ENCODE measurements at places on chromosomes 3 and 15.

DNA sequence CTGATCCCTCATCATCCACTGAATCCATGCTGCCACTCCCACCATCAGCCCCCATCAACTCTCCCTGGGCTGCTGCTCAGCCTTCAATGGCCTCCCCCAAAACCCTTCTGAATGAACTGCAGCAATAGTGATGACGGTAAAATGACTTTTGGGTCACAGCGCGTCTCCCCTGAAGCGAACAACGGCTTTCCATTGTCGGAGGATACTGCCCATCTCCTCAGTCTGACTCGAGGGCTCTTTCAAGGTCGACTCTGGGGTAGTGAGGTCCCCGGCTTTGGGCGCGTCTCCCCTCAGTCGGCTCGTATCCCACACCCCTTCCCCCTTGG lies 57.2 kb upstream of the ZBTB38 start:
- DNase-seq: no peak

DNA sequence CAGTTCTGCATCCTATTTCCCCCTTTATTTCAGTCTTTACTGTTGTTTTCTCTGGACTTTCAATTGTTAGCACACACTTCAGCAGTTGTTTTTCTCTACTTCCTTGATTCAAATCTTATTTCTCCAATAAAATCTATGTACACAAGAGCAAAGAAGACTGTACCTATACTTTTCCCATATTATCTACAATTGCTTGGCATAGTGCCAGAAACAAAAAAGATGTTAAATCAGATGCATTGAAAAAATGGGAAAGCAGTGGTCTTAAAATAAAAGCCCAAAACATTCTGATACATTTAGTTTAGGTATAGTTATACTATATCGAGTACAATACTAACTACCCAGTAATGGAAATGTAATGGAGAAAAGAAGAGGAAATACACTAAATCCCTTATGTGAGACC lies 265.1 kb downstream of the UBE2E2 start:
- DNase-seq: no peak

- no peak for DNase-seq
Measured at GRCh38 chr3:134374791-134375581, 739 bp upstream of the AMOTL2 start.

DNA sequence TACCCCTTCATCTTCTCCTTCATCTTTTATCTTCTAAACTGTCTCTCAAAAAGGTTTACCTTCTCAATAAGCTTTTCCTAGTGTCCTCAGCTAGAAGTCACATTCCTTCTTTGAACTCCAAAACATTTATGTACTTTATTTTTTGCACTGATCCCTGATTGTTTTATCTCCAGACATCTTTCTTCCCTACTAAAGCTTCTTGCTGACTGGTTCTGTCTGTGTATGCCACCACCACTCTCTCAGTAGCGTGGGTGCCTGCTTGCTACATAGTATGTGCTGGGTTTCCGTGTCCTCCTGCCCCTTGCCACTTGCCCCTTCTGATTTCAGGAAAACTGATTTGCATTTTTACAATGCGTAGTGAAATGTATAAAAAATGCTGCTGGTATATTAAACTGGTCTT lies 24.0 kb downstream of the GTF2E1 start:
- no peak for DNase-seq

DNA sequence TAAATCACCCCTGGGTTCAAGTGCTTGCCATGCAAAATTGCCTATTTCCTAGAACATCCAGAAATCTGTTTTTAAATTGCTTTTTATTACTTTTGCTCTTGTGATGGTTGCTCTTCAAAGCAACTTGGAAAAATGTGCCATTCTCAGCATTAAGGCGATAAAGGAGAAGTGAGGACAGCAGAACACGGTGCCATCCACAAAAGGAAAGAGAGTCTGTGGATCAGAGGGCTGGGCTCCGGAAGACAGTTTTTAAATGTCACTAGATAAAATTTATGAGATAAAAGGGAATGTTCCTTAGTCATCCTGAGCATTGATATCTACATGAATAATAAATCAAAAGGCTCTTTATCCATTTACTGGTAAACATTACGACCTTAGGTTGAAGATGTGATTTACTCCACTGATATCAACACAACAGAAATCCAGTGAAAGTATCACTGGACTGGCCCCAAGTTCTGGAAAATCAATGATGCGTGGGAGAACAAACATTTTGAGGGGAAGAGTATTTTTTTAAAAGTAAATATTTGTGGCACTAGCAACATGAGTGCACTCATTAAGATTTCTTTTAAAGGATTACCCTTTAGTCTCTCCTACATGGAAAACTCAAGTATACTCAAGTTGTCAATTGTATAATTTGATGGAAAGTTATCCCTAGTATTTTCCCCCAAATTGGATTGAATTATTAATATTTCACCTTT lies 554.7 kb downstream of the FHIT start:
- no peak for DNase-seq

GRCh38 chr15:32844118-32844711 lies 126.4 kb downstream of the GREM1 start:
- no peak for DNase-seq
